ENCODE measurements at places on chromosomes 5 and 9.

DNA sequence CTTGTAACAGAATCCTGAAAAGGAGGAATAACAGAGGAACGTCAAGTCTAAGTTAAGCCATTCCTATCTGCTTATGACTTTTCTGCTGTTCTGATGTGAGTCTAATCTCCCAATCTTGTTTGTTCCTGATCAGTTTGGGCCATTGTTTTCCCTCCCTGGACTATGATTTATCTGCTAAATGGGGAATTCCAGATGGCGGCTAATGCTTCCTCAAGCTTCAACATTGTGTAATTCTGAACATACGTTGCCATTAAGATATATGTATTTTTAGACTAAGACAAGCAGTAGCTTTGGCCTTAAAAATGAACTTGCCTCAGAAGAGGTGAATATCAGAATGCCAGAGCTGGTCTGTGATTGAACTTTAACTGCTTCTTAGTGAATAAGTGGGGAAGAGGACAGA, 142.7 kb downstream of the PRKACG start:
- no peak for DNase-seq

GRCh38 chr5:111326551-111326950, 102.4 kb downstream of the CAMK4 start:
- DNase-seq: no peak

- no peak for DNase-seq
Measured at GRCh38 chr9:95138474-95138873, 179.0 kb downstream of the FANCC start.

- DNase-seq: no peak
Measured at GRCh38 chr9:112348257-112349007, 15.0 kb upstream of the PTBP3 start.

- DNase-seq: no peak
Measured at GRCh38 chr9:117926031-117926658, 221.9 kb downstream of the TLR4 start.

DNA sequence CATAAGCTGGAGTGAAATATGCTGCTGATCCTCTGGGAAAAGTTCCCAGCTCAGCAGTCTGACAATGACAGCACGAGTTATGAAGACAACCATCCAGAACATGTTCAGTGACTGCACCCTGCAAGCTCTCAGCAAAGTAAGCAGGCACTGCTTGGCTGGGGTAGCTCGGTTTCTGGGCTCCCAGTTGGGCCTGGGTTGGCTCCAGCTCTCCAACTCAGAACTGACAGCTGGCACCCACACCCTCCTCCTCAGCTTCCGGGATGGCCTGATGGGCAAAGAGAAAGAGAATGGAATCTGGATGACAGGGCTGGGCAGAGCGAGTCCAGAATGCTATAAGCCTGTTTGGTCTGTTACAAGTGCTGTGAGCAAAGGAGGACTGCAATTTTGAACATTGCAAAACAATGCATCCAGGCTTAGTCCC, 185.0 kb downstream of the CSNK1G3 start:
- DNase-seq: no peak

GRCh38 chr9:91991721-91992341, 41.8 kb upstream of the ROR2 start:
- DNase-seq: no peak

- no peak for DNase-seq
Measured at GRCh38 chr9:70945301-70945700, 176.1 kb downstream of the TRPM3 start.

DNA sequence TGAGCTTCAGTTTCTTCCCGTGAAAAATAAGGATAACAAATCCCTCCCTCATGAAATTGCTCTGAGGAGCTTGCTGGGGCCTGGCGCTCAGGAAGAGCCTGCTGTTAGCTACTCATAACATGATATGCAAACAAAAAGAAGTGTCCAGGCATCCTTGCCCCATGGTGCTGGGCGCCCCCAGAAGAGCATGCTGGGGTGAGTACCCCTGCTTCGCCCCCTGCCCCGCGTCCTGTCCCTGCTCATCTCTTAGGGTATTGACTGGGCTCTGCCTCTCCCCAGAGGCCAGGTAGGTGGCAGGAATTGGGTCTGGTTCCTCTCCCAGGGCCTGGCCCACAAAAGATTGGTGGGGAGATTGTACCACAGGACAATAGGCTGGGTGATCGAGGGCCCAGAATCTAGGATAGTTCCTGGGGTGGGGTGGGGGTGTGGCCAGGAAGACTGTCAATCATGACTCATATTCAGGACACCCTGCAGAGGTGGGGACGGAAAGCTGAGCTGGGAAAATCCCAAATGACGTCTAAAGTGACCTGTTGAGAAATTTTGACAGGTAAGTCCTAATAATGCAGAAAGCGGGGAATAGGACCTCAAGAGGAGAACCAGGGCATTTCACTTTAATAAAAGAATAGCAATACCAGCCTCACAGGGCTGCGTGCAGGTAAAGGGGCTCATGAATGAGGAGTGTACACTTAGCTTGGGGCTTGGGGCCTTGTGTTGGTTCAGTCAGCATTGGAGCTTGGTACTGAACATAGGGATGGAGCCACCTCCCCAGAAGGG, 8.9 kb downstream of the PITX1 start:
- no peak for DNase-seq

GRCh38 chr9:13665418-13666066, 386.1 kb upstream of the MPDZ start:
- DNase-seq: no peak

DNA sequence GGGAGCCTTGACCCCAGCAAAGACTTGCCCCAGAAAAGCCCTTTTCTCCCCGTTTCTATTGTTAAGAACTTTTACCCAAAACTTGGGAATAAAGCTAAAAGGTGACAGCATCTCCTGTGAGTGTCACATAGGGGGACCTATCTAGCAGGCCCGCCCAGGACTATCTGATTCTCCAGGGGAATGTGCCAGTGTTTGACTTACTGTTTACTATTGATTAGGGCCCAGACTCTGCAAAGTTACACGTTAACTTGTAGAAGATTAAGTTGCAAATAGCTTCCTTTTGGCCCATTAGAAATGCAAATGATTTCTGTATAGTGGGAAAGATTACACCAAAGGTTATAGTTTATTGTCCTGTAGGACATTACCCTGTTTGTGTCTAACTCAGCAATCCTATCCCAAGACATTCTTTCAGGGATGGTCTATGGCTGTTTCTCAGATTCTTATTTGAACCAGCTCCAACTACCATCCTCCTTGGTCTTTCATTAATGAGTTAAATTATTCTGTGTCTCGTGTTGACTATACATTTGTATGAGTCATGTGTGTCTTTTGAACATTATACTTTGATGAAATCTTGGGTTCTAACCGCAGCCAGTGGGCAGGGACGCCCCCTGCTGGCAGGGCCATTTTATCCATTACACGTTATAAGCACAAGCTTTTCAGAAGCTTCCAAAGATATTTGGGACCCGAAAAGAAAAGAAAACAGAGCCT, 60.7 kb downstream of the HRH2 start:
- no peak for DNase-seq

GRCh38 chr5:77029376-77029885, 773 bp upstream of the AGGF1 start:
- no peak for DNase-seq

GRCh38 chr9:16458696-16459420, 411.6 kb downstream of the BNC2 start:
- DNase-seq: no peak

DNA sequence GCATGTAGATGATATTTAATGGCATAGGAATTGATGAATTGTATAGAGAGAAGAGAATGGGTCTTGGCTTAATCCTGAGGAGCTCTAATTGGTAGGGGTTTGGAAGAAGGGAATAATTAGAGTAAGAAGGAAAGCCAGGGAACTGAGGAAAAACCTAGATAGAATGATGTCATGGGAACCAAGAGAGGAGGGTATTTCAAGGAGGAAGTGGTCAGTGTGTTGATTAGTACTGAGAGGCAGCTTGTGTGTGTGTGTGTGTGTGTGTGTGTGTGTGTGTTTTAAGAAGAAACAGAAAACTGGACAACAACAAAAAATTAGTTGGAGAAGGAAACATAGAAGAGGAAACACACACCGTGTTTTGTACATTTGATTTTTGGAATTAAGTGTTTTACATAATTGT, 42.8 kb downstream of the MAST4 start:
- DNase-seq: no peak

GRCh38 chr5:146699664-146700418, 178.7 kb downstream of the PPP2R2B start:
- no peak for DNase-seq

- no peak for DNase-seq
Measured at GRCh38 chr9:123455187-123455586, 99.2 kb downstream of the CRB2 start.

DNA sequence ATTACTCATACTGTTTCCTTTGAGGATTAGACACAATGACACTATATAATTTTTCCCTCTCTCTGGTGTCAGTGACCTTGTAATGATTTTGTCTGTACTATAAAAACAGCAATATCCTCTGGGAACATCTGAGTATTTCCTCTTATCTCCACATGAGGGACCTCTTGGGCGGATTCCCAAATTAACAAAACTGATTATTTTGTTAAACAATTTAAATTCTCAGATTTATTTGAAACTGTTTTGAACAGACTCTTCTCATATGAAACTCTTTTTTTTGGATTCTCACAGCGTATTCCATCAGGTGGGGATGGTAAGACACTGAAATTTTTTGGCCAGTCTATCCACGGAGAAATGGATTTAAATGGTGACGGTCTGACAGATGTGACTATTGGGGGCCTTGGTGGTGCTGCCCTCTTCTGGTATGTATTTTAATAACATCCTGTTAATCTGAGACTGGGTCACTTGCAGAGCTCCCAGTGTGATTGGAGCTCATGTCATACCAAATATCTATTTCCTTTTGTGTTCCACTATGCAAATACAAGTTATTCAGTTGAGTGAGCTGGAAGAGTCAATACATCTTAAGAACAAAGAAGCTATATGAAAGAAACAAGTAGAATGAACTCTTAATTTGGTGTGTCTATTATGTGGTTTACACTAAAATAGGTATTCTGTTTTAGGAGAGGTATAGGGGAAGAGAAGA, 73.8 kb upstream of the ITGA2 start:
- DNase-seq: no peak

- DNase-seq: no peak
Measured at GRCh38 chr9:128494108-128494745, 10.3 kb upstream of the GLE1 start.

GRCh38 chr9:33082538-33083326, 6.3 kb upstream of the SMU1 start:
- no peak for DNase-seq

- no peak for DNase-seq
Measured at GRCh38 chr5:153905219-153905618, 133.5 kb downstream of the FAM114A2 start.

- no peak for DNase-seq
Measured at GRCh38 chr5:135508496-135509005, 27.2 kb downstream of the NEUROG1 start.

- no peak for DNase-seq
Measured at GRCh38 chr9:110807956-110808598, 139.5 kb downstream of the MUSK start.

GRCh38 chr9:34371886-34372466, 4.7 kb downstream of the MYORG start:
- DNase-seq: no peak

DNA sequence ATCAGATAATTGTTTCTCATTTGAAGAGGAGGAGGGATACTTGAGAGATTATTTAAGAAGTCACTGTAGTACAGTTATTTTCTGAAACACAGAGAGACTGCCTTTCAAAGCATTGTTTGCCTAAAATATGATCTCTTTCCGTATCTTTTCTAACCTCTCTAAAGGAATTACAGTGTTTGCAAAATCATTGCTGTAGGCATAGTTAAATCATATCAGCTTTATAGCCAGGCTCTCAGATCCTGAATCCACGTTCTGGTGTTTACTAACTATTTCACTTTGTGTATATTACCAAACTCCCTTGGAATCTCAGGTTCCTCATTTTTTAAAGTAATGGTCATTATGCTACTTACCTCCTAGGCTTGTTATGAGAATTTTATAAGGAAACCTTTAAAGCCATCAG, 1151.6 kb upstream of the CDH9 start:
- no peak for DNase-seq

DNA sequence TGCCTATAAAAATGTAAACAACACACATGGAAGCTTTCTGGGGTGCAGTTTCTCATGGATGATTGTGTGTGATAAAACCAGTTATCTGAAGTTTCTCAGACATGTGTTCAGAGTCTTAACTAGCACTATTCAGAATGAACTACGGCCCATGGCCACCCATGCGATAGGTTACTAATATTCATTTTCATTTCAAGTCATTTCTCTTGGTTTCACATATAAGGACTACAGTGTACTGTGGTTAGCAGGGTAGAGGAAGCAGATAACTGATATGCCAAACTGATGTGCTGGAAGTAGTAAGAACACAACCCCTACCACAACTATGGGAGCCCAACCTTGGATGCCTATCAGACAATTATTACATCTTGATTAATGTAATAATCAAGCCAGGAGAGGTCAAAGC, 372.1 kb downstream of the DTWD2 start:
- DNase-seq: no peak

- no peak for DNase-seq
Measured at GRCh38 chr5:33487236-33487635, 46.5 kb downstream of the TARS1 start.

GRCh38 chr5:93579692-93580062, 1.3 kb downstream of the NR2F1-AS1 start:
- DNase-seq: no peak

- no peak for DNase-seq
Measured at GRCh38 chr5:157059891-157060290, 975 bp upstream of the HAVCR1 start.

- DNase-seq: no peak
Measured at GRCh38 chr9:132748450-132748849, 78.2 kb downstream of the GTF3C4 start.

- DNase-seq: no peak
Measured at GRCh38 chr5:54630738-54631359, 113.3 kb downstream of the SNX18 start.

GRCh38 chr9:135980926-135981630, 19.9 kb upstream of the UBAC1 start:
- DNase-seq: no peak

DNA sequence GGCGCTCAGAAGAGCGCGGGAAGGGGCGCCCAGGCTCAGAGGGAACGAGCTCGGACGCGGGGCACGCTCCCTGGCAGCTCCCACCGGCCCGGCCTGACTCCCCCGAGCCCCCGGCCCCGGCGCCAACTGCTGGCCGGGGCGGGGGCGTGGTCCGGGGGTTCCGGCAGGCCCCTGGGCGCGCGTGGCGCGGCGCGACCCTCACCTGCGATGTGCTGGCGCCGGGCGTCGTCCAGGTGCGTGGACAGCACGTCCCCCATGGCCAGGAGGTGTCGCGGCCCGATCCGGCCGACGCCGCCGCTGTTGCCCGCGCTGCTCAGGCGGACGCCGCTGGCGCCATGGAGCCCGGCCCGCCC, 43.5 kb upstream of the STXBP1 start:
- DNase-seq: no peak

Measured in activated gamma-delta T cell (primary cell).